Activated T-helper 2 cell treated with anti-CD3 and anti-CD28 coated beads, Interferon-gamma antibody, Interleukin-2, Interleukin-4, amounts not matched to agents 10 μg/mL and 5 μg/mL and 100 μg/mL, durations not matched to agents 14 hours and 24 hours and 36 hours (primary cell): ENCODE measurements at places on chromosomes 6 and 20.
A peak's percentile ranks its signal among the peaks of the same experiment; 100 is the strongest.

GRCh38 chr6:146700078-146700686 lies 101.4 kb downstream of the ADGB start:
- H3K36me3 ChIP-seq, result no peaks in the 10 kb centered on the region
- no peak overlapping the region for H3K27ac ChIP-seq
- no peaks in the 10 kb centered on the region for H3K4me1 ChIP-seq
- peaks cover 9% of the 10 kb centered on the region for H3K27me3 ChIP-seq

DNA sequence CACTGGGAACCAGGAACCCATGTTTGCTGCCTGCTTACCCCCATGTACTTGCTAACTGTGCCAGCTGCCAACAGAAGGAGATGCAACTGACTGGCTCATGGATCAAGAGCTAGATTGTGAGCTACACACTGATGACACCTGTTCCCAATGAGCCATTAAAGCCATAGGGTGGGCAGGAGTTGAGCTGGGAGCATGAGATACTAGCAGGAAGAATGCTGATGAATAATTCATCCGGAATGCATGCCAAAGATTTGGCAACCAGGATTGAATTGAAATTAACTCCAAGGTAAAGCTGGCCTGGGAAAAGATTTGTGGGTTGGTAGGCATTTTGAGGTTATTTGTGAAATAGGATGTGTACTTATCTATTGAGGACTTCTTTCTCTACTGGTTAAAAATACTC lies 631.1 kb downstream of the KIF16B start:
- H3K36me3 ChIP-seq, result no peaks in the 10 kb centered on the region
- H3K4me3 ChIP-seq, result no peak overlapping the region
- H3K4me1 ChIP-seq, result no peaks in the 10 kb centered on the region
- DNase-seq, result no peak

GRCh38 chr20:59580991-59581401 lies 23.3 kb upstream of the PHACTR3 start:
- H3K4me3 ChIP-seq, result no peak overlapping the region
- H3K36me3 ChIP-seq, result no peaks in the 10 kb centered on the region
- no peak for DNase-seq
- H3K27me3 ChIP-seq, result peaks cover 19% of the 10 kb centered on the region

DNA sequence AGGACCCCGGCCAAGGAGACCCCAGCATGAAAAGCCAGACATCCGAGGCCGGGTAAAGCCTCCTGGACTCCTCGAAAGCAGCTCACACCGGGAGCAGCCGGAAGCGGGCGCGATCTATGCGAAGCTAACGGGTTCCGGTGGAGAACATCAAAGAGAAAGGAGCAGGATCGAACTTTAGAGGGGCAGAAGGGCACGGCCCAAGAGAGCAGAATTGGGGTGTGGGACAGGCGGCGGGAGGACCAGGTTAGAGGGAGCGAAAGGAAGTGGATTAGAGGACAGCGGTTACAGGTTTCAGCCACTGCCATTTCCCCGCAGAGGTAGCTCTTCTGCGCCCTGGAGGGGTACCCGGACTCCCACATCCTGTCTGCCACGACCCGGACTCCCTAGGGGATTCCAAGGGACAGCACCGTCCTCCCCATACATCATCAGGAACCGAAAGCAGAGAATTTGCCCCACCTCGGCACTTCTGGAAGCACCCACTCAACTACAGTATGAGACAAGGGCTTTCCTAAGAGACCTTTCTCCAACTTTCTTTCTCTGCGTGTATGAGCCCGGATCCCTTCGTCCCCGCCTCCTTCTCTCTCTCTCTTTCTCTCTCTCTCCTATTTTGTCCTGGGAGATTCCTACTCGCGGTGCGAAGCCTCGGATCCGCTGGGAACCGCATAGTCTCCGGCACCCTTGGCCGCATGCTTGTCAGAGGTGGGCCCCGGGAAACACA lies 507 bp upstream of the VGLL2 start:
- no peaks in the 10 kb centered on the region for H3K4me1 ChIP-seq
- H3K27me3 ChIP-seq, result peaks cover 91% of the 10 kb centered on the region
- peak overlapping the region; percentile 46 for H3K4me3 ChIP-seq
- H3K36me3 ChIP-seq, result no peaks in the 10 kb centered on the region

DNA sequence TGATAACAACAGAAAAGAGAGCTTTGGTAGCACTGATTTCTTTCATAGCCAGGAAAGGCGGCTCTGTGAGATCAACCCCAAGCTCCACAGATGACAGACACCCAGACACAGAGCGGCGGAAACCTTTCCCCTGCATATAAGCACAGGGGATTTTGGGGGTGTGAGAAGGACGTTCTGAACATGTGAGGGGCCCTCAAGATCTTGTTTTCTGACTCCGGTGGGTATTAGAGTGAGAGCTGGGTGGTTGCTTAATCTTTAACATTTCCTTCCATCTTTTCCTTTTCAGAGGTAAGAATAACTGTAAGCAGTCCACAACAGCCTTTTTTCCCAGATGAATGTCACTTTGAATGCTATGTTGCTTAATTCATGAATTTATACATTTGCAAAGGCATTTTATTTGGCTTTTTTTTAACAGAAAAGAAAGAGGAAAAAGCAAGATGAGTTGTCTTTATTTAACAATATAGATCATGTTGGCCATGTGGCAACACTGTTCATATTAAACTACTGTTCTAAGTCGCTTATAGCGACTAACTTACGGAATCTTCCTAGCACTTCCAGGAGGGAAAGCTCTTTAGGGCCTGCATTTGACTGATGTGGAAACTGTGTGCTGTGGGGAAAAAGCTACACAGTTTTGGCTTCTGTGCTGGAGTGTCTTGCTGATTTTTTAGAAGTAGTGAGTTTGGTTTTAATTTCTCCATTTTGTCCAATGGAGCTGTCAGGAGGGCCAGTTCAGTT lies 80.5 kb upstream of the NAA20 start:
- no peak for DNase-seq
- peaks cover 49% of the 10 kb centered on the region for H3K27me3 ChIP-seq
- H3K4me3 ChIP-seq, result peak overlapping the region; percentile 33
- H3K27ac ChIP-seq, result no peak overlapping the region
- peaks cover 17% of the 10 kb centered on the region for H3K4me1 ChIP-seq

DNA sequence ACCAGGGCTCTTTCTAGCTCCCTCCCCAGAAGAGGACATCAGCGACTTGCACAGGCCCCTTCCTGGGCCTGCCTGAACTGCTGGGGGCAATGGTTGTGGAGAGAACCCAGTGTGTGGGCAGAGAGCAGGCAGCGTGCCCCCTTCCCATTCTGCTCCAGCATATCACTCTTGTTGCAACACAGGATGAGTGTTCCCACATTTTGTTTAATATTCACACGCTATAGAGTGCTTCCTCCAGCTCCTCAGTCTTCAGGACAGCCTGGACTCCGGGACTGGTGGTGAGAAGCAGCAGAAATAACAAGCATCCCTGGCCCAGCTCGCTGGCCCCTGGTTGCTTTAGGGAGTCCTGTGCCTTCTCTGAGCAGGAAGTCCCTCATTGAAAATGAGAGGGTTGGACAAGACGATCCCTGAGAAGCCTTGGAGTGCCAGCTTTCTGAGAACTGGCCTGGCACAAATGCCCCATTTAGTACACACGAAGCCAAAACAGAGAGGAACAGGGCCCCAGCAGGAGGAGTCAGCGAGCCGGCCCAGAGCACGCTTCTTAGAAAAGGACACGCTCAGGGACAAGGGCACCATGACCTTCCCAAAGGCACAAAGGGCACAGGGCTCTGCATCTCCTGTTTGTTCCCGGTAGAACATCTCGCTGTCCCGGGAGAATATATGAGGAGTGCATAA lies 84.2 kb upstream of the FOXC1 start:
- no peak overlapping the region for H3K4me3 ChIP-seq
- DNase-seq, result no peak
- H3K36me3 ChIP-seq, result no peaks in the 10 kb centered on the region
- peaks cover 41% of the 10 kb centered on the region for H3K4me1 ChIP-seq
- no peak overlapping the region for H3K27ac ChIP-seq

DNA sequence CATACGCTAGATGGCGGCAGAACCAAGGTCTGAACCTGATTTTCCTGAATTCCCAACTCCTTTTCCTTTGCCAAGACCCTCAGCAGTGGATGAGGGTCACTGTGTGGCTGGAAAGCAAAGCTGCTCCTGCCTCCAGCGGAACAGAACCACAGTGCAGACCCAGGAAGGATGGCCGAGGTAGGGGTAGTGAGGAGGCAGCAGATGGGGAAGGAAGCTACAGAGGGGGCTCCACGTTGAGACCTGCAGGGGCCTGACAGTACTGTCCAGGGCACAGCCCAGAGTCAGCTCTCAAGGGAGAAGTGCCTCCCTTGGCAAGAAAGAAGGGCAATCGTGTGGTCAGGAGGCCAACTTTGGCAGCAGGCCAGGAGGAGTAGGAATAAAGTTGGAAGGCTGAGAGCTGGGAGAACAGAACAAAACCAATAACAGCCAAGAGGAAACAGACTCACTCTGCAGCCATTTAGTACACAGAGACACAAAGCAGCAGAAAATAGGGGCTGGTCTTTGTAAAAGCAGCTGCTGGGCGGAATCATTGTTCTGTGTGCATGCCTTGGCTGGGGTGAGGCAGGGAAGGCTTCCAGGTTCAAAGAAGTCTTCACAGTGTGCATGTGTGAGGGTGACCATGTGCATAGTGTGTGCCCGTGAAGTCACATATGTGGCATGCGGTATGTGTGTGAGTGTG lies 3.1 kb downstream of the GABRR2 start:
- no peak for DNase-seq
- no peaks in the 10 kb centered on the region for H3K4me1 ChIP-seq
- no peaks in the 10 kb centered on the region for H3K27me3 ChIP-seq
- H3K4me3 ChIP-seq, result no peak overlapping the region
- no peak overlapping the region for H3K27ac ChIP-seq
- peaks cover 5% of the 10 kb centered on the region for H3K36me3 ChIP-seq

DNA sequence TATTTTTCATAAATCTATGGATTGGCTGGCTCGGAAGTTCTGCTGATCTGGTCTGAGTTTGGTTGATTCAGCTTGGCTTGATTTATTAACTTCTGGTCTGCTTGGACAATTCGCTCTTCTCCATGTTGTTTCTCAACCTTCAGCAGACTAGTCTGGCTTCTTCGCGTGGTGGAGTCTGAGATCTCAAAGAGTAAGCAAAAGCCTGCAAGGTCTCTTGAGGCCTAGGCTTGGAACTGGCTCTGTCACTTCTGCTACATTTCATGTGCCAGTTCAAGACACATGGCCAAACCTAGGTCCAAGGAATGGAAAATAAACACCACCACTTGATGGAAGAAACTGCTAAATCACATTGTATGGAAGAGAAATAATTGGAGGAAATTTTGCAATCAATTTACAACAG lies 115.1 kb upstream of the JAG1 start:
- no peak overlapping the region for H3K4me3 ChIP-seq
- H3K27ac ChIP-seq, result no peak overlapping the region
- no peak for DNase-seq

DNA sequence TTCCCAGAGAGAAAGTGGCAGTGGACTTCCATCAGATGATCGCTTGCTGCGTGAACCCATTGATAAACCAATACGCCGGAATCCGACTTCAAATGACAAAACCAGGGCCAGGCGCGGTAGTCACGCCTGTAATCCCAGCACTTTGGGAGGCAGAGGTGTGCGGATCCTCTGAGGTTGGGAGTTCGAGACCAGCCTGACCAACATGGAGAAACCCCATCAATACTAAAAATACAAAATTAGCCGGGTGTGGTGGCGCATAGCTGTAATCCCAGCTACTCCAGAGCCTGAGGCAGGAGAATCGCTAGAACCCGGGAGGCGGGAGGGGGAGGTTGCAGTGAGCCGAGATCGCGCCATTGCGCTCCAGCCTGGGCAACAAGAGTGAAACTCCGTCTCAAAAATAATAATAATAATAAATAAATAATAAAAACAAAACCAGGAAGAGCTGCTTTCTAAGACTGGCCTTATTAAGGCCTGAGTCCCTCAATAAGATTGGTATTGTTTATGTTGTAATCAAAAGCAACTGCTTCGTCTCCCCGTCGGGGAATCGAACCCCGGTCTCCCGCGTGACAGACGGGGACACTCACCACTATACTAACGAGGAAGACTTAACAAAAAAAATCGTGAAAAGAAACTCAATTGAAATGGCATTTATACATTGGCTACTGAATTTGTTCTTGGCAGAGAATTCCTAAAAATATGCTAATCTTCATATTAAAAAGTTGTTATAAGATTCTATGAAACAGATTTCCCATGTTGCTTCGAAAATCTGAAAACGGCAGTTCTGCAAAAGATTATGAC lies 110.2 kb upstream of the ZNF184 start:
- H3K4me1 ChIP-seq, result peaks cover 1% of the 10 kb centered on the region
- H3K36me3 ChIP-seq, result no peaks in the 10 kb centered on the region
- no peak overlapping the region for H3K4me3 ChIP-seq

DNA sequence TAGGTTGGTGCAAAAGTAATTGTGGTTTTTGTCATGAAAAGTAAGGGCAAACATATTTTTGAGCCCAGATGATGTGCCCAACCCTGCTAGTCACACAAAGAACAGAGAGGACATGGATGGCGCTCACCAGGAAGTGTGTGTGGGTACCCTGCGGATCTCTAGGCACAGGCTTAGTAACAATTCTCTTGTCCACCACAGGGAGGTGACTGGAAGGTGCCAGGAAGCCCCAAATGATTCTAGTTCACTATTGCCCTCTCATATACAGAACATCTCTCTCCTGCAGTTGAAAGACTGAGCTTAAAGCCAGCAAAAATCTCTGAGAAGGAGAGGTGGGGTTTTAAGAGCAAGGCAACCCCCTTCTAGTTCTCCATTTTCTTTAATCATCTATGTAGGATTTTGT lies 272.1 kb upstream of the TAB2 start:
- peaks cover 3% of the 10 kb centered on the region for H3K36me3 ChIP-seq
- H3K4me1 ChIP-seq, result peaks cover 48% of the 10 kb centered on the region
- no peak overlapping the region for H3K4me3 ChIP-seq

GRCh38 chr6:149463781-149464180 lies 21.0 kb downstream of the ZC3H12D start:
- no peak overlapping the region for H3K4me3 ChIP-seq
- peaks cover 37% of the 10 kb centered on the region for H3K36me3 ChIP-seq
- H3K4me1 ChIP-seq, result peaks cover 17% of the 10 kb centered on the region
- H3K27me3 ChIP-seq, result no peaks in the 10 kb centered on the region

- H3K36me3 ChIP-seq, result no peaks in the 10 kb centered on the region
- no peak overlapping the region for H3K27ac ChIP-seq
- no peaks in the 10 kb centered on the region for H3K4me1 ChIP-seq
- DNase-seq, result no peak
- no peak overlapping the region for H3K4me3 ChIP-seq
Measured at GRCh38 chr20:55693641-55694040, 311.7 kb downstream of the CBLN4 start.

- H3K27ac ChIP-seq, result no peak overlapping the region
- no peak for DNase-seq
- H3K4me1 ChIP-seq, result peaks cover 49% of the 10 kb centered on the region
- no peaks in the 10 kb centered on the region for H3K27me3 ChIP-seq
Measured at GRCh38 chr6:45417436-45417835, 39.7 kb upstream of the SUPT3H start.
